ENCODE measurements at places on chromosomes 7 and 10.
A peak's percentile ranks its signal among the peaks of the same experiment; 100 is the strongest.

- DNase-seq = no peak
Measured at GRCh38 chr10:32851301-32851700, 106.7 kb downstream of the ITGB1 start.

GRCh38 chr7:150685219-150686029, at the start of gene GIMAP2:
Gene GIMAP2 (plus strand): TSS chr7:150685706. CDS start chr7:150687060, 1,354 bp downstream.
- no peak for DNase-seq

GRCh38 chr7:14229047-14229446, 239.6 kb upstream of the ETV1 start:
- no peak for DNase-seq

- DNase-seq = no peak
Measured at GRCh38 chr10:12807096-12807755, 194.3 kb downstream of the CCDC3 start.

GRCh38 chr10:78921895-78922294, 146.9 kb upstream of the ZMIZ1 start:
- DNase-seq = peak; percentile 55

DNA sequence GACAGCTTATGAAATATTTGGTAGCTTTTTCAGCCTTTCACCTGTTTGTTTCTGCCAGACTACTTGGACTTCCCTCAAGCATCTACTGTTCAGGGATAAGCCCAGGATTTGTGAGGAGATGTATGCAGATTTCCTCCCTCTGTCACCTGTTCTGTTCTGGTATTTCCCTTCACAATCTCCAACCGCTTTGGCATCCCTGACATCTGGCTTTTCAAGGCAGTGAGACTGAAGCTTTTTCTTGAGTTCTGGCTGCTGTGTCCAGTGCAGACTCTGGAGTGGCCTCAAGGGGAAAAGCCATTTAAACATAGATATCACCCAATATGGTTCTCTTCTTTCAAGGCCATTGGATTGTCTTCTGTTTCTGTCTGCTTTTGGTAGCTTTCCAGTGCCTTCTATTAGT, 369.7 kb downstream of the LRMDA start:
- DNase-seq = no peak

DNA sequence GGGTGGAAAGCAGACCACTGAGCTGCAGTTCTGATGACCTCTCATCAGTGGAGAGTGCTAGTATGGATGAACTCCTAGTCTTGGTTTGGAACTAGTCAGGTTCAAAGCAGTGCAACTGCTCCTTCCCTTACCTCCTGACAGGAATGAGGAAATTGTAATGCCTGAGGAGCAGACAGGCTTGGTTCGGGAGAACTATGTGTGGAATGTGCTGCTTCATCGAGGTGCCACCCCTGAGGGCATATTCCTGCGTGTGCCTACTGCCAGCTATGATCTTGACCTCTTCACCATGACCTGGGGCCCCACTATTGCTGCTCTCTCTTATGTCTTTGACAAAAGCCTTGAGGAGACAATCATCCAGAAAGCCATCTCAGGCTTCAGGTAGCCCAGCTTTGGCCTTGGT, 27.4 kb upstream of the NFKB2 start:
- DNase-seq = no peak

GRCh38 chr10:44662051-44662450, 249.1 kb upstream of the TMEM72 start:
- DNase-seq = no peak

DNA sequence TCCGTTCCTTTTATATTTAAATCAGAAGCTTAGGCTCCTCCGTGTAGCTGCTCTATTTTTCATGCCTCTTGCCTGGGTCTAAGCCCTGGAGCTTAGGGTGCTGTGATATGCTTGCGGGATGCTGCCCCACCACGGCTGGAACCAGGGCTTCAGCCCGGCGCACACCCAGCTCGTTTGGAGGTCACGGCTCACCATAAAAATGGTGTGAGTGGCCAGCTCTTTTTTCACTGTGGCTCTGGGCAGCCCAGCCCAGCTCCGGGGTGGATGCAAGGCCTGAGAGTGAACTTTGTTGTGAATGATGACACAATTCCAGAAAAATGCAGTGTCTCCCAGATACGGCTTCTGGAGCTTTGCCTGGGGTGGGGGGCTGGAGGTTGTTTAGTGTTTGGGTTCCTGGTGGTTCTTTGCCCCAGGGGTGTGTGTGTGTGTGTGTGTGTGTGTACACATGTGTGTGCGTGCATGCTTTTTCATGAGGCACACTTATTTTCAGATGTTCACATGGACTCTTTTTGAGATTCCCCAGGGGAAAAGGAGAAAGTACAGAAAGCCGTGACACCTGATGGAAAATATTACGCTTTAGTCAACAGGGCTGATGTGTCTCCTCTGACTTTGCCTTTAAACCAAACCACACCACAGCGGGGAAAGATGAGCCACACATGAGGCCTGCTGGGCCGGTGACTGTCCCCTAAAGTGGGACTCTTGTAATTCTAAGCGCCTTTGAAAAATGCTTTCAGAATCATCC, 46.2 kb downstream of the GRK5 start:
- DNase-seq = no peak

GRCh38 chr10:76916536-76916935, 721.1 kb downstream of the KCNMA1 start:
- DNase-seq = no peak

DNA sequence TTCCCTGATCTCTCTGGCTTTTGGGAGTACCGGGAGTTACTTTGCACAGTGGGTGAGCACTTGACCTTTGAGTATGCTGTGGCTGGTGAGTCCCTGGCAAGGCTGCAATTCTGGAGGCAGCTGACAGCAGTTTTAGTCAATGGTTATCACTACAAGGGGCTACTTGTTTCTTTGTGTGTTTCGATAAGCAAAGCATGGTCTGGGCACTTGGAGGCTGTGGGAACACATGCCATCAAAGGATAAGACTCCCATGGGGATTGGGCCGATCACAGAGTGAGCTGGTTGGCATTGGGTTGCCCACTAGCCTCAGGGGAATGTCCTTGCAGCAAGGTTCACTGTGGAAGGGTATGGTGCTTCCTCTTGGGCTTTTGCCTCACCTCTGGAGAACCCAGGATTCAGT, 208.2 kb downstream of the SNX13 start:
- DNase-seq = no peak

DNA sequence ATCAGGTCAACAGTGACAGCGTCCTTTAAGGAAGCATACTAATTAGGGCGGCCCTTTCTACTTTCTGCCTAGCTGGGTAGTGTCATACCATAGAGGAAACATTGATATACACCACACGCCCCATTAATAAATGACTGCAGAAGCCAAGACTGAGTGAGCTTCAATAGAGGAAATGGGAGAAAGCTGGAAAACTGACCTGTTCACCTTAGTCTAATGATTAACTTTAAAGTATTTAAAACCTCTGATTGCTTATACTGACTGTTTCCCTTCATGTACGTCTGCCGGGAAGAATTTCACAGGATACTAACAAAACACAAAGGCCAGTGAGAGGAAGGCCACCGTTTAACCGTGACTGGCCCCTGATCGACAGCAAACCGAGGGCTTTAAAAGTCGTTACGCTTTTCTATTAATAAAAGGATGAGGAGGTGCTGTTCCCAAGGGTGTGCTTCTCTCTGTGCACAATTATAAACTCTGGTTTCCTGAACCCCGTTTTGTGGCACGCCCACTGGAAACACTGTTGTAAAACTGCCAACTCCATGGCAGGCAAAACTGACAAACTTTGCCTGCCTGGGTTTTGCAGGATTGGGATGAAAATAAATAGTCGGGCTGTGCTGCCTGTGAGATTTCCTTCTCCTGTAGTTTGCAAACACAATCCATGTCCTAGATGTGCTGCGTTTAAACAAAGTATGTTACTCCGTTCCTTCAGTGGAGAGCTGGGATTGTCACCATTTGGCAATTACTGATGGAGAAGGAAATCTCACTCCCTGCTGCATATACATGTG, 137.6 kb downstream of the NRP1 start:
- no peak for DNase-seq

- no peak for DNase-seq
Measured at GRCh38 chr10:4101918-4102654, 317.1 kb upstream of the KLF6 start.
